ENCODE measurements at places on chromosomes 7 and 10.
A peak's percentile ranks its signal among the peaks of the same experiment; 100 is the strongest.

- DNase-seq: no peak
These were observed 63.8 kb downstream of the MKI67 start for GRCh38 chr10:128062331-128062880.

- DNase-seq: peak; percentile 54
These were observed at the start of gene TCF7L2 for GRCh38 chr10:112949875-112950507. TCF7L2 (plus strand) TSS chr10:112950247; CDS start chr10:112950757, 510 bp downstream.

- no peak for DNase-seq
These were observed 6.3 kb downstream of the ABCC2 start for GRCh38 chr10:99788598-99789256.

DNA sequence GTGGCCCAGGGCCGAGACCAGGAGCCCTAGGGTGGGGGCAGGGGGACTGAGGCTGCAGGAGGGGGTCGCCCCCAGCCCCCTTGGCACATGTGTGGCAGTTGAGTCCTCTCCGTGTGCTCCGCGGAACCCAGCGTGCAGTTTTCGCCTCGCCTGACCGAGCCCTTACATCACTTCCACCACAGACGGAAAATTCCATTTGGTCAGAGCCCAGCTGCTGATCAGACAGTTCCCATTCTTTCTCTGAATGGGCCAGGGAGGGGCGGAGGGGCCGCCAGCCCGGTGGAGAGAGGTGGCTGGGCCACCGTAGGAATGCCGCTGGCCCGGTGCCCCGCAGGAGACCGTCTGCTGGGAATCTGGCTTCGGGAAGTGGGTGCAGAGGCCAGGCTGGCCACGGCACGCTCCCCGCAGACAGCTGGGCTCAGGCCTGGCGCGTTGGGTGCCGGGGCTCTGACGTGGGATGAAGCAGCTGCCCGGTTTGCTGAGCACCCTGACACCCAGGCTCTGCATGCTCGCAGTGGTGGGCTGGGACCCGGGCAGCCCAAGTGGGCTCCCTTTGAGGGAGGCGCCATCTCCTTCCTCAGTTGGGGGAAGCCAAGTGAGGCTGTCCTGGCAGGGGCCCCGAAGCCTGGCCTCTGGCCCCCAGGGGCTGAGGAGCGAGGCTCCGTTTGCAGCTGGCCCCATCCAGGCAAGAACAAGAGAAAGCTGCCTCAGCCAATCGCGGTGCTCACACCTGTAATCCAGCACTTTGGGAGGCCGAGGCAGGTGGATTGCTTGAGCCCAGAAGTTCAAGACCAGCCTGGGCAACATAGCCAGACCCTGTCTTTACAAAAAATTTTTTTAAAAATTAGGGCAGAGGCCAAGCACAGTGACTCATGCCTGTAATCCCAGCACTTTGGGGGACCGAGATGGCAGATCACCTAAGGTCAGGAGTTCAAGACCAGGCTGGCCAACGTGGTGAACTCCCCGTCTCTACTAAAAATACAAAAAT is 9.9 kb downstream of the TTYH3 start:
- DNase-seq: no peak

GRCh38 chr10:8331896-8332729 is 277.6 kb downstream of the GATA3 start:
- peak; percentile 82 for DNase-seq

- DNase-seq: no peak
These were observed 42.8 kb upstream of the MTURN start for GRCh38 chr7:30091987-30092386.

GRCh38 chr10:72235544-72236279 is 19.6 kb upstream of the ASCC1 start:
- DNase-seq: no peak

GRCh38 chr7:17472518-17472917 is 174.1 kb downstream of the AHR start:
- no peak for DNase-seq

DNA sequence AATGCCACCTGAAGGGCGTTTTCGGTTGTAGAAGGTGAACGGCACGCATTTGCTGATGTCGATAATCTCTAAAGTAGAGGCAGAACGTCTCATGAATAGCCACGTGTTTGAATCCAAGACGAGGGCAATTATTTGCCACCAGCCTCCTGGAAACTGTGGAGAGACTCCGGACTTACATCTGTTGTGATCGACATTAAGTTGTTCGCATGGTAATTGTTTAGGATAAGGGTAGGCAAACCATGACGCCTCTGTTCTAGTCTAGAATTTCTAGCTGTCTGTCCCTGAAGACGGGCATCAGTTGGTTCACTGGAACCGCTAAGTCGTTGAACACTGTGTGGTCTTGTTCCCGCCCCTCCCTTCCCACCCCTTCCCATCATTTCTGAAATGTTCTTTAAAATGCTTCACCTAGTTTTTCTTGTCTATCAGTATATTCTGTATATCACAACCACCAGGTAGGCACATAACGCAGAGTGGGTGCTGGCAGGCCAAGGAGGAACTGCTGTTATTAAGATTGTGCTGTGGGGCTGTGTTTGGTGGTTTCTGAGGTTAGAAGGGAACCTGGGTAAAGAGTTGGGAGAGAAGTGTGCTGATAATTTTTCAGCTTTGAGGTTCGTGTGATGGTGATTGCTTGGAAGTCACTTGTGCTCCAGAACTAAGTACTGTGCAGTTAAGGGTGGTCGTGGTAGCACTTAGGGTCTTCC is 1.2 kb downstream of the UBE3C start:
- DNase-seq: no peak

DNA sequence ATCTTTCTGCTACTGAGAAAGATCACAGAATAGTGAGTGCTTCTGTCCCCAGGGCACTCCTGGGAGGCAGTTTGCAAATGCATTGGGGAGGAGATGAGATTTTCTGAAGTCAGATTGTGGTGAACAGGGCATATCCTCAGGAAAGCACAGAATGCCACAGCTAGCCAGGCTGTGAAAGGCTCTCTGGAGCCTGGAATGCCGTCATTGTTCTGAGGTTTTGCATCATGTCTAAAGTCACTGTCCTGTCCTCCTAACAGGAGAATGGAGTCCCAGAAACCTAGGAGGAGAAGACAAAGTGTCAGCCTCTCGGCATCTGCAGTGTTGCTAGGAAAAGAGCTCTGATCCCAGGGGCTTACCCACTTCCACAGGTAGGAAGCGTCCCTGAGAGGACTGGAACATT is 69.2 kb upstream of the IGFBP3 start:
- DNase-seq: no peak

GRCh38 chr7:72503644-72504043 is 91.5 kb upstream of the CALN1 start:
- no peak for DNase-seq

DNA sequence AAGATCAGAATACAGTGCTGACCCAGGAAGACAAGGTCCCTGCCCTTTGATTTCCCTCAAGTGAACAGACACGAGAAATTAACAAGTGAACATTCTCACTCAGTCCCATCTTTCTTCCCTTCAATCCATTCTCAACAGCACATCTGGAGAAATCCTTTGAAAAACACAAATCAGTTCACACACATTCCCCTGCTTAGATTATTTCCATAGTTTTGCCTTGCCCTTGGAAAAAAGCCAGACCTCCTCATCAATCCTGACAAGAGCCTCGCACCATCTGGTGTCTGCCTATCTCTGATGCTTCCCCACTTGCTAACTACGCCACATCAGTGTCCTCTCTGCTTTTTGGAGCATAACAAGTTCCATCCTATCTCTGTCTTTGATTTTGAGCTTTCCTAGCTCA is 94.4 kb upstream of the KIAA1217 start:
- DNase-seq: no peak

- DNase-seq: no peak
These were observed 28.0 kb downstream of the GLCCI1 start for GRCh38 chr7:7996568-7996967.

GRCh38 chr10:59611048-59611447 is 98.6 kb downstream of the SLC16A9 start:
- no peak for DNase-seq

DNA sequence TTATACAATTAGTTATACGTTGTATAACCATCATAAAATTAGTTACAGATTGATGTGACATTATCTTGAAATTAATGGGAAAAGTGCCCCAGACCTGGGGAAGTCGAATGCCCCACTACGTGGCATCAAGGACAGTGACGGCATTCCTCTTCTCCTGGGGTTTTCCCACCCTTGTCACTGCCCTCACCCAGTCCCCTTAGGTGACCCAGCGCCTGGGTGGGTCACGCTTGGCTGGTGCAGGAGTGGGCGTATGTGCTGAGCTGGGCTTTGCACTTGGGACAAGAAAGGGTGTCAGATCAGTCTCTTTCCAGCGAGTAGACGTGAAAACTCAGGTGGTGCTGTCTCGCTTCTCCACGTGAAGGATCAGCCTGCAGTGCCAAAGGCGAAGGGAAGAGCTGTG is 7.6 kb downstream of the FOXK1 start:
- DNase-seq: no peak

- DNase-seq: no peak
These were observed 29.1 kb downstream of the ERCC6 start for GRCh38 chr10:49509771-49510303.

GRCh38 chr7:66088861-66089838 is 13.5 kb downstream of the ASL start:
- no peak for DNase-seq

- no peak for DNase-seq
These were observed 122.5 kb downstream of the KIAA1217 start for GRCh38 chr10:24331457-24331856.

- DNase-seq: no peak
These were observed 16.0 kb downstream of the RNF32 start for GRCh38 chr7:156656598-156656997.

DNA sequence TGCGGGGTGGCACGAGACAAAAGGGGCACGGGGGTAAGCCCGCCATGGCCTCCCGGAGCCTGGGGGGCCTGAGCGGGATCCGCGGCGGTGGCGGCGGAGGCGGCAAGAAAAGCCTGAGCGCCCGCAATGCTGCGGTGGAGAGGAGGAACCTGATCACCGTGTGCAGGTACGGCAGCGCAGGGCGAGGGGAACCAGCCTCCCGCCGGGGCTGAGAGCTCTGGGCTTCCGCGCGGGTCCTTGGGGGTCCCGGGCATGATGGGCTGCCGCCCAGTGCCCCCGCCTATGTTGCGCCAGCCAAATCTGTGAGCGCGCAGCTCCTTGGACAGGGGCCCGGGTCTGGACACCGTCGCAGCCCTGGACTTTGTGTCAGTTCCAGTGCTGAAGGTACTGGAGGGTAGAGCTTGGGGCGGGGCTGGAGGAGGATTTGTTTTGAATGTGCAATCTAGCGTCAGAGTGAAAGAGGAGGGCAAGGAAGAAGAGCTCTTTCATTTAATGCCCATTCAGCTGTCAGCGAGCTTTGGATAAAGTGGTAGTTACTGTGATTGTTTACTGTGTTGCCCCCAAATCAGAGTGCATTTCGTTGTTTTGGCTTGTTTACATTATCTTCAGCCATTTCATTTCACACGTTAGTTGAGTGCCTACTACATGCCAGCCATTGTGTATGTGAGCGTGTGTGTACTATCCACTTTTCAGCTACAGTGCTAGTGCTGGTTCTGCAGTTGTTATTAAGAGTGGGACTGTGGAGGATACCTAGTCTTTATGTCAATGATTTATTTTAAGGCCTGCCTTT is 777 bp downstream of the RUNDC3B start:
- no peak for DNase-seq

- no peak for DNase-seq
These were observed 74.2 kb downstream of the TYW1B start for GRCh38 chr7:72753781-72754180.

DNA sequence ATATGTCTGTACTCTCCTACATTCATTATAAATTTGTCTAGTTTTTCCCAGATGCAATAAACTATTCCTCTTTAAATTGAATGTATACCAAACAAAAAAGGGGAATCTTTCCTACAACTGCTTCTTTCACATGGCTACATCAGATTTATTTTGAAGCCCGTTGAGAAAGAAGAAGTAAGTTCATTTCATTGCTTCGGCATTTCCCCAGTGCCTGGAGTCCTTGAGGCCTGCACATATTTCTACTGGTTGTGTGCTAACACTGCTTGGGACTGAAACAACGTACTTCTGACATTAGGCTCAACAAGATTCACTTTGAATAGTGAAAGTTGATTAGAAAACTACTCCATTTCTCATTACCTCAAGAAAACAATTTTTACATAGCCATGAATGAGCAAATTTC is 201.7 kb downstream of the PHF14 start:
- DNase-seq: no peak

- no peak for DNase-seq
These were observed 55.0 kb downstream of the SORBS1 start for GRCh38 chr10:95506056-95506737.

- no peak for DNase-seq
These were observed 30.0 kb upstream of the MSRB2 start for GRCh38 chr10:23065181-23065948.

GRCh38 chr7:11835260-11835659 is 3.3 kb upstream of the THSD7A start:
- DNase-seq: no peak
